CD8-positive, alpha-beta memory T cell (primary cell): ENCODE measurements at places on chromosomes 6 and 20.

GRCh38 chr20:911882-912600, 4.1 kb downstream of the ANGPT4 start:
- no peaks in the 10 kb centered on the region for H3K27me3 ChIP-seq
- no peaks in the 10 kb centered on the region for H3K36me3 ChIP-seq
- H3K27ac ChIP-seq, result no peak overlapping the region

DNA sequence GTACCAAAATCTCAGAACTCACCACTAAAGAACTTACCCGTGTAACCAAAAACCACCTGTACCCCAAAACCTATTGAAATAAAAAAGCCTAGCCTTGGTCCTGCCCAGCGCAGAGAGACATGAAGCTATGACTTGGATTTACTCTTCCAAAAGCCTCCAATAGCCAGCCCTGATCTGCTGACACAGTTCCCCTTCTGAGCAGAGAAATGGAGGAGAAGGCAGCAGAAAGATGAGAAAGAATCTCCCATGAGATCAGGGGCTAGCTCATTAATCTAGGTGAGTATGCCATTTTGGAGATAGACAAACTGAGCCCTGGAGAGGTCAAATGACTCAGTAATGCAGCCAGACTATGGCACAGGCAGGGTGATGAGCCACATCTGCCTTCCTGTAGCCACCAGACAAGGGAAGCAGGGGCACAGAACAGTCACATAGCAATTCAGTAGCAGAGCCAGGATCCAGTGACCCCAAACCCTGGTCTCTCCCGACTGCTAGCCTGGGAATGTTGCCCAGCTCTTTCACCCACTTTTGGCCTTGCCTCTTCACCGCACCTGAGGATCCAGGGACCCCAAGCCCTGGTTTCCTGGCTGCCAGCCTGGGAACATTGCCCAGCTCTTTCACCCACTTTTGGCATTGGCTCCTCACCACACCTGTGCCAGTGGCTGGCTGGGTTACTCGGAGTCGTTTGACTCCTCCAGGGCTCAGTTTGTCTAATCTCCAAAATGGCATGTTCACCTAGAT, 7.2 kb upstream of the SDCBP2 start:
- no peak overlapping the region for H3K27ac ChIP-seq
- DNase-seq, result no peak
- H3K27me3 ChIP-seq, result no peaks in the 10 kb centered on the region
- no peak overlapping the region for H3K4me3 ChIP-seq

DNA sequence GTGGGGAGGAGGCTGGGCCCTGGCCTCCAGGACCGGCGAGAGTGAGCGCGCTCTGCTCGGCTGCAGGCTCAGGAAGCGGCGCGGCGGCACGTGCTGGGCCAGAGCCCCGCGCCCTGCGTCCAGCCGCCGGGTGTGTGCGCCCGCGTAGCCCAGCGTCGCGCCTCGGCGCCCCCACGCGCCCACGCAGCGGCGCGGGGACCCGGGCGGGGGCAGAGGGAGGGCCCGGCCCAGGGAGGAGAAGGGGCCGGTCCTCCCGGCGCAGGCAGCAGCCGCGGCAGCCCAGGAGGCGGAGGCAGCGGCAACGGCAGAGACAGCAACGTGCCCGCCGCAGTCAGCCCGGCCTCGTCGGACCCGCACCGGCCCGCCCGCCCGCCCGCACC, at the start of gene EYA2:
Gene EYA2 (plus strand): TSS at position 265 of the 380 bp plus-strand sequence. CDS start 95,168 bp downstream, outside the sequence.
- H3K4me3 ChIP-seq, result no peak within 1 kb of the TSS
- no peaks in the 10 kb centered on the region for H3K27me3 ChIP-seq
- H3K36me3 ChIP-seq, result no peaks in the 10 kb centered on the region
- no peak for DNase-seq
- no peak within 1 kb of the TSS for H3K27ac ChIP-seq
- no peaks in the 10 kb centered on the region for H3K4me1 ChIP-seq

DNA sequence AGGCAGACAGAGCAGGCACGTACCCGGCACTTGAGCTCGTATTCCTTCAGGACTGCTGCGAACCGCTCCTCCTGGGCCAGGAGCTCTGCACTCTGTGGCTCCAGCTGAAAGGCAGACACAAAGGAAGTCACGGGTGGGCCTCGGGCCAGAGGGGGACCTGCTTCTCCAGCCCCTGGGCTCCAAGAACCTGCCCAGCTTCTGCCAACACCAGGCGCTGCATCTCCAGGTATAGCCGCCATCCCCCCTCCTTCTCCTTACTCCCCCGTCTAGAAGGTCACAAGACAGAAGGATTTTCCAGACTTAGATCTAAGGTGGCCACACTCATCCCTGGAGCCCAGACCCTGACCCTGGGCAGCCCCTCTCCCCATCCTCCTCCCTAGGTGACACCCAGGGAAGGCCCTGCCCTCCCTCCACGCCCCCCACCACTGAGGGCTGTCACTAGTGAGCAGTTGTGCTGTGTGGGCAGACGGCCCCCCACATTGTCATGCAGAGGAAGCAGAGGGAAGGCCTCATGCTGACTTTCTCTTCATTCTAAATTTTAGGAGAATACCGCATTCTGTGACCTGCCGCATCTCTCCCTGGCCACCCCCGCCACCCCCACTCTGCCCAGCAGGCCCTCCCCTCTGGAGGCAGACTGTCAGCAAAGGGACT, 81.9 kb downstream of the GINS1 start:
- H3K27me3 ChIP-seq, result no peaks in the 10 kb centered on the region
- H3K4me1 ChIP-seq, result peaks cover 22% of the 10 kb centered on the region
- DNase-seq, result no peak
- no peak overlapping the region for H3K27ac ChIP-seq
- no peaks in the 10 kb centered on the region for H3K36me3 ChIP-seq

DNA sequence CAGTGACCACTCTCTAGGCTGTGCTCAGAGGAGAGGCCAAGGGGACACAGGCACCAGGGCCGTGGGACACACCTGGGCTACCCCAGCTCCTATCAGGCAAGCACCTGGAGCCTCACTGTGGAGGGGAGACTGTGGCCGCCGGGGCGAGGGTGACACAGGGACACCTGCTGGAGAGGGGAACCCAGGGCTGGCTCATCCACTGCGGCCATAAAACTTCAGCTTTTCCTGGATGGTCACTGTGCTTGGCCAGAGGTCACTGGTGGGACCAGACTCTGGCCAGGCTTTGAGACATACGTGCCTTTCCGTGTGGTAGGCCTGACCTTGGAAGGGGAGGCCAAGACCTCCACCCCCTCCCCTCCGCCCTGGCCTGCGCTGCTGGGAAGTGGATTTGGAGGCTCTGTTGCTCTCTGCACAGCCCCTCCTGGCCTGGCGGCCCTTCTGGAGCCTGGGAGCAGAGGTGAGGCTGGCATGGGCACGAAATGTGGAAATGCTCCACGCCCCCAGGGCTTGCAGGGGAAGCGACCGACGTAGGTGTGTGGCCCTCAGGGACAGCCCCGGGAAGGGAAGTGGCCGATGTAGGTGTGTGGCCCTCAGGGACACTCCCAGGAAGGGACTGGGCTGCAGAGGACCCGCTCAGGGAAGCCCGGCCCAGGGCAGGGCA, 42.9 kb upstream of the BHLHE23 start:
- no peaks in the 10 kb centered on the region for H3K36me3 ChIP-seq
- H3K4me3 ChIP-seq, result no peak overlapping the region
- no peaks in the 10 kb centered on the region for H3K4me1 ChIP-seq
- no peak for DNase-seq
- no peak overlapping the region for H3K27ac ChIP-seq
- no peaks in the 10 kb centered on the region for H3K27me3 ChIP-seq

DNA sequence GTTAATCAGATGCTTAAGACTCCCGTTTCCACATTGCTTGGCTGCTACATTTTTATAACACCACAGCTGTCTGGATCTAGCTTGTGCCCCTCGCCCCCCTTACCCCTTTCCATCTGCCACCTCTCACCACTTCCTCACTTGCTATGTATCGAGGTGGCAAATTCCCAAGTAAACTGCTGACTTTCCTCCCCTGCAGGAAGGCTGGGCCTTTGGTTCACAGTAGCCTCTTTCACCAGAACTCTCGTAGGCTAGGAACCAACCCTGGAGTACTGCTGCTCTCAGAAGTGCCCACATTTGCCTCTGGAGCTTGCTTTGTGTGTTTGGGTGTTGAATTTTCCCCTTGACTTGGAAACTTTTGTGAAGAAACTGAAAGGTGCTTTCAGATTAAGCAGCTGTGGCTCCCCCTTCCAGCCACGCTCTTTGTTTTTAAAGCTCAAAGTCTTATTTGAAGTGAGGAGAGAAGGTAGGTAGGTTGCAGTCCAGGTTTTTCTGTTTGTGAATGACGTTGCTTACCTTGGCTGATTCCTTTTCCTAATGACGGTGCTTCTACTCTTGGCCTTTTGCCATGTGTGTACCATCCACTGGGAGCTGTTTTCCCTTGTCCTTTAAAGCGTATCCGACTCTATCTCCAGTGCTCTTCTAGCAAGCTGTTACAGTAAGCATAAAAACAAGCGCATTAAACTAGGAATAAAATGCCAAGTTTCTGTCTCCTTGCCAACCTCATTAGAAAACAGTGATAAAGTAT, 90.4 kb downstream of the CARMIL1 start:
- no peaks in the 10 kb centered on the region for H3K27me3 ChIP-seq
- H3K4me3 ChIP-seq, result peak overlapping the region; percentile 42
- no peak overlapping the region for H3K27ac ChIP-seq

GRCh38 chr6:81985191-81985590, 232.7 kb upstream of the TENT5A start:
- H3K27ac ChIP-seq, result no peak overlapping the region
- no peak for DNase-seq

DNA sequence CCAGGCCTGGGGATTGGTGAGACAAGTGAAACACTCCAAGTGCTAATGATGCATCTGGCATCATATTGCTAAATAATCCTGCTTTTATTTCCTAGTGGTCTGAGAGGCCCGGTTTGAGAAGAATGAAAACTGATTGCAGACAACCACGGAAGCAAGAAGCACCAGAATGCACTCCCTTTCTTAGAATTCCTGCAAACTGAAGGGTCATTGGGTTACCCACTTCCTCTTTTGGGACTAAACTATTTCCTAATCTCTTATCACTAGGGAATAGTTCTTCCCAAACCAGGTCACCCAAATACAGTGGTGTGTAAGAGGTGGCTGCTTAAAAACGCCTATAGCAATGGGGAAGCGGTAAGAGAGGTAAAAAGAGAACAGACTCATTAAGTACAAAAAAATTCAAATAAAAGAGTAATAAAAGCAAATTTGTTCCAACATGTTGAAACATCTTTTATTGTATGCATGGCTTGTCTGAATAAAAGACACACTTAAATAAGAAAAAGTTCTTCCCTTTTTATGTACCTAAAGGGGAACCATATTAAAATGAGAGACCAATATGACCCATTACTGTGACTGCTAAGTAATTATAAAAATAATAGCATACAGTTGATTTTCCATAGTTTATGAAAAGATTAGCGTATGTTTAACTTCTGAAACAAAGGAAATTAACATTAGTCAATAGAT, 125.8 kb downstream of the MYB start:
- H3K4me1 ChIP-seq, result no peaks in the 10 kb centered on the region
- H3K27me3 ChIP-seq, result no peaks in the 10 kb centered on the region
- DNase-seq, result no peak
- H3K4me3 ChIP-seq, result no peak overlapping the region

- no peak for DNase-seq
- H3K4me3 ChIP-seq, result no peak overlapping the region
- no peak overlapping the region for H3K27ac ChIP-seq
- no peaks in the 10 kb centered on the region for H3K4me1 ChIP-seq
- no peaks in the 10 kb centered on the region for H3K36me3 ChIP-seq
These were observed 13.3 kb upstream of the CTAGE9 start for GRCh38 chr6:131724114-131724513.

DNA sequence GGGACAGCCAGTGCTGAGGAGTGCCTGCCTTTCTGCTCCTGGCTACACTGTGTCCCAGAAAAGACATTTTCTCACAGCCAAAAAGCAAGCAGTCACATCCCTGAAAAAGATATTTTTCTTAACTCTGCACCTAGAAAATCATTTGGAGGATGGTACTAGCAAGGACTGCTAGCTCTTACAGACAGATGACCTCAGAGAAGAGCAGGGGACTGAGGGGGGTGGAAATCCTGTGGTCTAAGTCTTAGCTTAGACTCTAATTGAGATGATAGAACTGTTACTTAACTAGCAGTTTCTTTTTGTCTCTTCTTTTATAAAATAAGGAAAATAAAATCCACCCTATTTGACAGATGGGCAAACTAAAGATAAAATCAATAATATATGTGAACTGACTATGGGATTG, 152.8 kb downstream of the TMEM200A start:
- no peaks in the 10 kb centered on the region for H3K27me3 ChIP-seq
- H3K4me1 ChIP-seq, result peaks cover 12% of the 10 kb centered on the region
- H3K27ac ChIP-seq, result no peak overlapping the region
- no peaks in the 10 kb centered on the region for H3K36me3 ChIP-seq

DNA sequence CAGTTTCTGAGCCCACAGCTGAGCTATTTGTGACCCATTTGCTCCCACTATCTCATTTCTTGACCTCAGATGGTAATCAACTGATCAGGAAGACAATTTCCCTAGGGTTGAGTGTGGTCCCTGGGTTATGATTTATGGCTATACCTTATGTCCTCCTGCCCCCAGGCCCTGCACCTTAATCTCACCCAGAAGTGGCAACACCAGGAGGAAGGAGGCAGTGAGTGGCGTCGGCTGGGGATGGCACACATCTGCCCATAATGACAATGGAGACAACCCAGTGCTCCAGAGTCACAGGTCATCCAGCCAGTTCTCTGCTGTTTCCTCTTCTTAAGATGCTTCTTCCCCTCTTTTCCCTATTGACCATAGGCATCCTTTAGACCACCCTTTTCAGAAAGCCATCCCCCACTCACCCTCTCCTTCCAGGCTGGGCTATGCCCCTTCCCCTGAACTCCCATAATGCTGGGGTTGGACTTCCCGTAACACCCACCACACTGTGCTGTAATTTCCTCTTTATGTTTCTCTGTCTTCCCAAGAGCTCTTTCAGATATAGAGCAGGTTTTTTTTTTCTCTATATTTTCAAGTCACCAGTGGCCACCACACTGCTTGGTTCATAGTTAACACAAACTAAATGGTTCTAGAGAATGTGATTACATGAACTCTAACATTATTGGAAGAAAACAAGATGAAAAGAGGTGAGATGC, 8.0 kb downstream of the TRIM10 start:
- no peak overlapping the region for H3K27ac ChIP-seq
- H3K4me3 ChIP-seq, result no peak overlapping the region
- peaks cover 3% of the 10 kb centered on the region for H3K27me3 ChIP-seq
- H3K4me1 ChIP-seq, result no peaks in the 10 kb centered on the region
- no peaks in the 10 kb centered on the region for H3K36me3 ChIP-seq
- DNase-seq, result no peak
